CD4-positive, alpha-beta T cell treated with Interleukin-4 for 1 hour (primary cell): ENCODE measurements at places on chromosomes 4 and X.
A peak's percentile ranks its signal among the peaks of the same experiment; 100 is the strongest.

DNA sequence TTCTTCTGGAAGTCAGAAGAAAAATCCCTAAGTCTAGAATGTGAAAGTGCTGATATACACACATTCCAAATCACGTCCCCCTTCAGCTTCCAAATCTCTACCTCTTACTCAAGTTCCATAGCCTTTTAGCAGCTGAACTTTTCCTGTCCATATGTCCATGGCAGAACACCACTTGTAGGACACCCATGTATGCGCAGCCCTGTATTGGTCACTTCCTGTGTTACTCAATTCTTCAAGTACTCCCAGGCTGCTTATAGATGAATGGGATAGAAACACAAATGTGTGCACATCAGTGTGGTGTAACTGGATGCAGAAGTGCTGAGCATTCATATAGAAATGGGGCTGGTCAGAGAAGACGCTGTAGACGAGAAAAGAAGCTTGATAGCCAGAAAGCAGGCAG is 18.8 kb downstream of the SRPX2 start:
- DNase-seq, result no peak

- peak; percentile 7 for DNase-seq
Measured at GRCh38 chr4:2829321-2829932, 14.2 kb upstream of the ADD1 start.

- DNase-seq, result no peak
Measured at GRCh38 chrX:27380163-27380845, 82.8 kb downstream of the PPP4R3C start.

DNA sequence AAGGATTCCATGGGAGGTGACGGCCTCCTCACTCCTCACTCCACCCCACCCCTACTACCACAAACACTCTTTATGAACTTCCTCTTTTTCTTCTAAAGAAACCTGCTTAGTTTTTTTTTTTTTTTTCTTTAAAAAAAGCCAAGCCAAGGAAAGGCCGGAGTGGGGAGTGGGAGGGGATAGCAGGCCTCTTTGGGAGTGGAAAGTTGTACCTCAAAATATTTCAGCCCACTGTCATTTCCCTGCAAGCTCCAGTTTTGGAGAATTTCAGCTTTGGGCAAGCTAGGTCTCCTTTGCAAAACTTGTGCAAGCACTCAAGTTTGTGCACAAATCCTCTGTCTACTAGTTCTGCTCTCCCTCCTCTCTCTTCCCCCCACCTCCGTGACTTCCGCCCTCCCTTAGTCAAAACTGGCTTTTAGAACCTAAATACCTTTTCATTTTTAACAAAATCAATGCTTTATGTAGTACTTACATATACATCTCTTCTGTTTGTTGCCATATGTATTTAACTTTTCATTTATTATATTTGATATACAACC is 512 bp upstream of the ANTXR2 start:
- peak; percentile 53 for DNase-seq

- no peak for DNase-seq
Measured at GRCh38 chrX:20312018-20312417, 45.3 kb upstream of the RPS6KA3 start.

DNA sequence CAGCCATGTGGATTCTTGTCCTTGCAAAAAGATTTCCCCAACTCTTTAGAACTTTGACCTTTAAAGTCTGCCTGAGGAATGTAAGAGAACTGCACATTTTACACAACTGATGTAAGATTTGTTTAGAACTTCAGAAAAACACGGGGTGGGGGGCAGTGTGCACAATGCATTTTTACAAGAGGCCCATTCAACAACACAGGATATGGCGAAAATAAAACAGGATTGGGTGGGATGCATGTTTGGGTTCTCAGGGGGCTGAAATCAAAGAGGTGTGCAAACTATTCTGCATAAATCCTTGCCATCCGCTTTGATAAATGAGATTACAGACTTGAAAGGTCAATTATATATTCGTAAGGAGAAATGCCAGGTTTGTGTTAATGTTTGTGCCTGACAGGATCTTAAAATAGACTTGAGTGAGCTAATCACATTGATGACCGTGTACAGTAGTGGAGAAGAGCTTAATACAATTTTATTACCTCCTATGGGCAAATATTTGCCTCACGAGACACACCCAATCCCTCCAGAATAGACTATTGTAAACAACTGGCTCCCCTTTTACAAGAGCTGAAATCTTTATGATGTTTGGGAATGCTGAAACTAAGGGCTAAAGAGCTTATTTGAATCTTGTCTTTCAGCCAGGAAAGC is 184.1 kb upstream of the LEF1 start:
- no peak for DNase-seq

DNA sequence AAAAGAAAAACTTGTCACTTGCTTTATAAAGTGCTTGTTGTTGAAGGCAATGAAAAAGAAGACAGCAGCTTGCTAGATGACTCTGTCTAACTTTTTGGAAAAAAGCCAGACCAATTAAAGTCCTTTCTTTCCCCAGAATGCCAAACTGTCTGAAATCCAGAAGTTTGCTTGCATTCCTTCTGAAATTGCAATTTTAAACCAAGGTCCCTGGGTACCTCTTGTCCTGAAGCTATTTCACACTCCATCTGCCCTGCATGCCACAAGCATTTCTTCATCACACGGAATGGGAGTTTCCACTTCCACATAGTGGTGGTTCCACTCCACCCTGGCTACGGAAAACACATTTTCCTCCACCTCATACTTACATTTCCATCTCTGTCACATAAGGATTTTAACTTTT is 101.0 kb downstream of the PAPSS1 start:
- DNase-seq, result no peak

DNA sequence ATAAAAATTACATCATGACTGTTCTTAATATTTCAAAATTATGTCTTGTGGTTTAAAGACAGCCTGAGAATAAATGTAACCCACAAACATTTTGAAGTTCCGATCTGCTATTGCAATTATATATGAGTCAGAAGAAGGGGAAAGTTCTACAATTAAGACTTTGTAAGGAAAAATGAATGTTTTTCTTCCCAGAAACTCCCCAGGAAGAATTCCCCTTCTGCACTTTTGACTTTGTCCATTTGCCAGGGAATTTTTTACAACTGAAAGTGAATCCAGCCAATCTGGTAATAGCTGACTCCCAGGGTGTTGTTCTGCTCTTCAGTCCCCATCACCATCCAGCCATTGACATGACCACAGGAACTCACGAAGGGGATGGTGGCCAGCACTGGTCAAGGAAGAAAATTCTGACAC is 61.6 kb upstream of the NOCT start:
- DNase-seq, result no peak

DNA sequence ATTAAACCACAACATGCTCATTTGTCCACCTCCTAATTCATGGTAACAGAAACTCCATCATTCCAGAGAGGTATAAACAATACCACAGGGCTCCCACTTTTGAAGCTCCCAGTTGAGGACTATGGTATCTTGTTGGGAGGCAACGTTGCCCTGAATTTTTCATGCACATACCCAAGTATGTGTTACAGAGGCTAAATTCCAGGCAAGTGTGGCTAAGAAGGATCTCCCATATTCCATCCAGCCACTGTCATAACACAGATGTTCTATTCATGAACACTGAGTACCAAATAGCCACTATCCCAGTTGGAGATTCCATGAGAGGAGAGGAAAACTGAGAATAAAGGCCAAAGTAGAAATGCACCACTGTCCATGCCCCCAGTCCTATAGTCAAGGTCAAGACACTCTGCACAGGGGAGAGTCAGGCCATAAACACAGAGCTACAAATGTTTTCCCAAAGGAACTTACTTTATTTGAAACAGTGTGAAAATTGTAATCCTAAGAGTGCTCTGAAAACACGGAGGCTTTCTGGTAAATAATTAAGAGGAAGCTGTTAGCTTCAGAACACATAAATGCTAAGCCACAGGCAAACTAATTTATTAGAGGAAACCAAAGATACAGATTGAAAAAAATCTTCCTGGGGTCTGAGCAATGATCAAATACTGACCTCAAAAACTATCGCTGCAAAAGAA is 42.4 kb upstream of the TMPRSS11B start:
- DNase-seq, result no peak

DNA sequence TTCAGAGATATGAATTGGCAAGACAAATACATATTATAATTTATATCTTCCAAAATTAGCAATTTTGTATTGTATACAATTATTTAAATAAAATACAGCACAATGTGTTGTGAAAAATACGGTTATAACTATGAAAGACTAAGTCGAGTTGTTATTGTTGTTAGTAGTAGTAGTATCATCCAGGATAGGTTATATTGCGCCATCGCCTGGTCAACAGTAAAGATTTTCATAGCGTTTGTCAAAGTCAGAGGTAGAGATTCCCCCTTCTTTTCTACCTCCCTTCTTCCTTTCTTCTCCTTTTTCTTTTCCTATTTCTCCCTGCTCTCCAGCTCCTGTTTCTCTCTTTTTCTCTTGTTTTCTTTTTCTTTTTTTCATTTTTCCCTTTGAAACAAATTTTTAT is 499.1 kb upstream of the EPHA5 start:
- DNase-seq, result no peak

DNA sequence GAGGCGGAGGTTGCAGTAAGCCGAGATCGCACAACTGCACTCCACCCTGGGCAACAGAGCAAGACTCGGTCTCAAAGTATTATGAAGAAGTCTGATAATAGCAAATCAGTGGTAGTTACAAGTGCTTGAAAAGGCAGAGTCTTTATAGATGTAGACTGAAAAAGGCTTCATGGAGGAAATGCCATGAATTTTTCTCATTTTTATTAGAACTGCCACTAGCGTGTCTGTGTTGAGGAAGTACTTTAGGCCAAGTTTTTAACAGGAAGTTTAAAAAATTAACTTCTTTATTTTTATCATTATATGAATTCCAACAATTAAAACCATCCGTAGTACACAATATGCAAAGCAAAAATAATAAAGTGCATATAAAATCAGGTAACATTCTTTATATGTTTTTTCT is 32.8 kb upstream of the IL13RA1 start:
- DNase-seq, result no peak

GRCh38 chr4:27112587-27112986 is 251.9 kb downstream of the STIM2 start:
- no peak for DNase-seq

DNA sequence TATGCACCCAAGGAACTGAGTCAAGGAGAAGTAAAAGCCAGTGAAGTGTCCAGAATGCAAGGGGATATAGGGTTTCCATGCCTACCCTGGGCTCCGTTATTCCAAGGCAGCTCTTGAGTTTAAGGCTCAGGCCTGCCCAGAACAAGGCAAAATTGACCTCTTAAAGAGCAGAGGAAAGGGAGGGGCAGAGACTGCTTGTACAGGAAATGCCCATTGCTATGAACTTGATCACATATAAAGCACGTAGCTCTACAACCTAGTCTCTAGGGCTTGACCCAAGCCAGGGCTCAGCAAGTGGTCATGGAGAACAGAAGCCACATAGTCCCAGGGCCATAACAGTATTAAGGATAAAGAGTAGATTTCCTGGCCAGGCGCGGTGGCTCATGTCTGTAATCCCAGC is 58.2 kb upstream of the MSN start:
- no peak for DNase-seq

DNA sequence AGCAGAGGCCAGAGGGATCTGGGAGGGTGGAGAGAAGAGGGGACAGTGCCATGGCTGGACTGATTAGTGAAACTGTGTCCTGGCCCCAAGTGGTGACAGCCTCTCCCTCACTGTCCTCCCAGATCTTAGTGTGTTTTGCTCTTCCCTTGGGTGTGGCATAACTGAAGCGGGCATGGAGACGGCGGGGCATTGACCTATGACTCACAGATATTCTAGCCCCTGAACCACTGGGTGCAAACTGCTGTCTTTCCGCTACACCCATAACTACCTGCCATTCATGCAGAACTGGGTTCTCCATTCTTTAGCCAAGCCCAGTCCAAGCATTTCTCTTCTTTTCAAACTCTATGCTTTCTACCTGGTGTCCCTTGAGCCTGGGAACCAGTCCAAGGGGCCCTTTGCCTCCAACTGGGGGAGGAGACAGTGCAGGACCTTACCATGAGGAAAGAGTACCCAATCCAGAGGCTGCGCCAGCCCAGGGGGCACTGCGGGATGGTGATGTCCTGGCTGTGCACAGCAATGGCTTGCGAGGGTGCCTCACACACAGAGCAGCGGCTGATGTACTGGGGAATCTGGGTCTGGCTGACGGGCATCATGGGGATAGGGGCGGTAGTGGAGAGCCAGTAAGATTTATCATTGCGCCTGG is 67.6 kb downstream of the ATG4A start:
- no peak for DNase-seq

GRCh38 chr4:73341454-73341853 is 62.6 kb upstream of the ALB start:
- DNase-seq, result no peak

GRCh38 chr4:93879919-93880318 is 51.4 kb downstream of the ATOH1 start:
- DNase-seq, result no peak

DNA sequence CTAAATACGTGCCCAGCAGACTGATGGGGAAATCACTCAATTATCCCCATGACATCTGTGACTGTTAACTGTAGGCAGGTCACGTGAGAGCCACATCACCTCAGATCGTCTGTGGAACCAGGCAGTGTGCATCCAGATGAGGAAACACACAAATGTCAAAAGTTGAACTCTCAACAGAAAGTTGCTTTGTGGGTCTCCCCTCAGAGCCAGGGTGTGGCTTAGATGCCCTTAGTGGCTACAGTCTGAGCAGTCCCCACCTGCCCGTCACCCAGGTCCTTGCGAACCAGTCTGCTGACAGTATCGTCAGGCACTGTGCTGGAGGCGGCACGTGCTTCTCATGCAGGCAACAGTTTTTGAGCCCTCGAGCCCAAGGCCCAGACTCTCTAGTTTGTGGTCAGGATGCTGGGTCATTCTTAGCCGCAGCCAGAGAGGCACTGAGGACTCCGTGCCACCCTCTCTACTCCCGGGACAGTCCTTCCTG is 10.8 kb downstream of the TMEM187 start:
- DNase-seq, result no peak

DNA sequence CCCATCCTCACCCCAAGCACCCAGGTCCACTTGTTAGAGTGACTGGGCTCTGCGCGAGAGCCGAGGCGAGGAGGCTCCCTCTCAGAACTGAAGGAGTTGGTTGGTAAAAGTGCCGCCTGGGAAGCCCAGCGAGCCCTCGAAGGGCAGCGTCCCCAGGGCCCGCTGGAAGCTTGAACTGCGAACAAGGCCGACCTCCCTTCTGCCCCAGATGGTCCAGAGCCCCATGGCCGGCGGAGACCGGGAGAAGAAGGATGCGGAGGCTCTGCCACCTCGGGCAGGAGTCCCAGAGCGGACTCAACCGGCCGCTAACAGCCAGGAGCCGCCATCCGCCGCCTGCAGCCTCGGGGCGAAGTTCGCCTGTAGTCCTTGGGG is 116.3 kb upstream of the TEX13C start:
- DNase-seq, result no peak
